Stimulated activated CD4-positive, alpha-beta T cell treated with anti-CD3 and anti-CD28 coated beads, TNF-alpha, amount 100 ng/mL, for 1 hour (primary cell): ENCODE measurements at places on chromosomes 1 and 21.

GRCh38 chr1:53395671-53396215 lies 63.5 kb upstream of the DMRTB1 start:
- no peak for DNase-seq

GRCh38 chr1:107877745-107878144 lies 87.2 kb downstream of the VAV3 start:
- no peak for DNase-seq

GRCh38 chr1:66399888-66400529 lies 133.9 kb upstream of the SGIP1 start:
- DNase-seq: no peak

DNA sequence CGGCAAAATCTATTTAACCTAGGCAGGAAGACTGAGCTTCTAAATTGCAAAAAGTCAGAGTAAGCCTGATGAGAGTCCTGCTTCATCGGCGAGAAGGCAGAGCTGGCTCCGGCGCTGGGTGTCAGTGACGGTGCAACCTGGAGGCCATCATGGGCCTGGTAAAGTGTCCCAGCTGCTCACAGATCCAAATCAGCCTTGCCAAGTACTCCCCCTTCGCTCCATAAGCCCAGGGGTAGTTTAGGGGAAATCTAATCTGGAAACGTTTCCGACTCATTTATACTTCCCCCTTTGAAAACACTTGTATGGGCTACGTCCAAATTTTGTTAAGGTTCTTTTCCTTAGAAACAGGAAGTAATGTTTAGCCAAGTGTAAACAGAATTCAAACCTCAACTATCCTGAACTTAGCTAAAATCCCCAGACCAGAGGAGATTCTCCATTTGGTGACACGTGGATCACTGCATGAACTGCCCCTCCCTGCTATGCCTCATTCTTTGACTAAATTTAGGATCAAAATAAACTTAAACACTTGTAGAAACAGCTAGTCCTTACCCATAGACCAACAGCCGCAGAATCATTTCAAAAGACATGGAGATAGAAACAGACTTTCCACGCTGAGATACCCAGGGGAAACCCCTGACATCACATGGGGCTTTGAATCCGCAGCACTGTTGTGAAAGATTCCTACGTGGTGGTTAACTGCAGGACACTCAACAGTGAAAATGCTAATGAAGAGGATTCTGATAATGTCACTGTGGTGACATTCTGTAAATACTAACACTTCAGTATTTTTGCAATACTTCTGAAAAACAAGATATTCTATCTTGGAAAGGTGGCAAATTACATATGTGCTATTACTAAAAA lies 172.7 kb downstream of the TGFBR3 start:
- no peak for DNase-seq

DNA sequence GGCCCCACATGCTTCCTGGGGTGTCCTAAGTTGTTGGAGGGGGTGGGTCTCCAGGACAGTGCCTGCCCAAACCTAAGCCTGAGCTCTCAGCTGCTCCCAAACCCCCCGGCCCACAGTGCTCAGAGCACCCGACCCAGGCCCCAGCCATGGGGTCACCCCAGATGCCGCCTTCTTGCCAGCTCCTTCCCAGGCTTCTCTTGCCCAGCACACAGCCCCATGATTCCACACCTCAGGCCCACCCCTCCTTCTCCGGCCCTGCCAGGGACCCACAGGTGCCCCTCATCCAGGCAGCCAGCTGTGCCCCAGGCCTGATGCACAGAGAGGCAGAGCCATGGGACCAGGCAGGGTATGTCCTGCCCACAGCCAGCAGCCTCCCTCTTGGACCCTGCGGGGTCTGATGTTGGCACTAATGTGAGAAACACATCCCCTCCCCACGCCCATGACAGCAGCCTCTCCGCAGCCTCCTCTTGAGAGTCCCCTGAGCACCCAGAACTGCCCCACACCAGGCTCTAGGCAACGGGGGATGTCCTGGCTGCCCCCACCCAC lies 4.9 kb downstream of the WNT9A start:
- DNase-seq: no peak

DNA sequence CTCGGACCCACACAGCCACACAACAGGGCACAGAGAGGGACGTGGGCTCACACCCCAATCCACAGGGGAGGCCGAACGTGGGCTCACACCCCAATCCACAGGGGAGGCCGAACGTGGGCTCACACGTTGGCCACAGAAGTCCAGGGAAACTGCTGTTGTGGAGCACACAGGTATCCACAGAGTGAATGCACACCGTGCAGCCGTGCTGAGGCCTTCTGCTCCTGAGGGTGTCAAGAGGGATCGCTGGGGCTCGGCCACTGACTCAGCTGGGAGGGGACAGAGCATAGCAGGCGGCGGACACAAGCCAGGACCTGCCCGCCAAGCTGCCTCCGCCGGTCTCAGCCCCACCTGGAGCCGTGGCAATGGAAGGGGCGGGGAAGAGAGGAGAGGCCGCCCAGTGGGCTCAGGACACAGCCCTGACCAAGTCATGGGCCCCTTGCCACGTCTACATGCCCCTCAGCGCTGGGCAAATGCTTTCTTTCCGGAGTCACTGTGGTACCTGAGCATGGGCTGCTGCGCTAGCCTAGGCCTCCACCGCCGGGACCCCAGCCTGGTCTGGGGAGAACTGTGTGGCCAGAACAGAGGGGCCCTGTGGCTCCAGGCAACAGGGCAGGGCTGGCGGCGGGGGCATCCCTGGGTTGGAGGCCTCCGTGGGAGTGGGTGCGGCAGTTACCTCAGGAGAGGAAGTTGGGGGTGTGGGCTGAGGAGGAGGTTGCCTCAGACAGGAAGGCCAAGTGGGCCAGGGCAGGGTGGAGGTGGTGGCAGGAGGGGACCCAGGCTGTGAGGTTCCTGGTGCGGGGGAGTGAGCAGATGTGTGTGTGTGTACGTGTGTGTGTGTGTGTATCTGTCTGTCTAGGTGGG lies 1.2 kb downstream of the SYTL1 start:
- DNase-seq: peak; percentile 45

GRCh38 chr1:64505232-64505943 lies 35.5 kb downstream of the CACHD1 start:
- DNase-seq: no peak

DNA sequence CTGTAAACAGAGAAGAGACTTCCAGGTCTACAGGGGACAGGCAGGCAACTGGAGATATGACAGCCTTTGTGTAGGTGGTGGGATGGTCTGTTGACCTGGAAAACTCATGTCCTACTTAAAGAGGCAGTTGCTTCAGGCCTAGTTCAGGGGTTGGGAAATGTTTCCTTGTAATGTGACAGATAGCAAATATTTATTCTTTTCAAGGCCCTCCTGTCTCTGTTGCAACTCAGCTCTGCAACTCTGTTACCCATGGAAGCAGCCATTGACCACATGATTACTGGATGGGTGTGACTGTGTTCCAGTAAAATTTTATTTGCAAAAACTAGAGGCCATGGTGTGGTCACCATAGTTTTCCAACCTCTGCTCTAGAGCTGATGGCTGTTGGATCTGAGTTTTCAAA lies 341.9 kb downstream of the PTBP2 start:
- no peak for DNase-seq

DNA sequence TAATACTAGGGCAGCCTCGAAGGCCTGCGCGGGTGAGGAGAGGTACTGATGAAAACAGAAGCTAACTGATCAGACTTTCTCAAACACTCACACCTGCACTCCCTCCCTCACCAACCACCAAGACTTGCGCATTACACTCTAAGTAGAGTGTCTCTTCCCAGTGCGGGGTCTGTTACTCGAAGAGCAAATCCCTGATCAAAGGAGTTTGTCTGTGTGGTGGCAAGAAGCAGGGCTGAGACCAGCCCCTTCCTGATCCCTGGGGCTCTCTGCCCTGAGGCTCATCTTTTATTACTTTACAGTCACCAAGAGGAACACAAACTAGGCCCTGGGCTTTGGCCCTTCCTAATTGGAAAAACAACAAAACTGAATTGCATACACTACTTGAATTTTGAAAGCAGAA lies 19.5 kb upstream of the TSNAX start:
- no peak for DNase-seq

DNA sequence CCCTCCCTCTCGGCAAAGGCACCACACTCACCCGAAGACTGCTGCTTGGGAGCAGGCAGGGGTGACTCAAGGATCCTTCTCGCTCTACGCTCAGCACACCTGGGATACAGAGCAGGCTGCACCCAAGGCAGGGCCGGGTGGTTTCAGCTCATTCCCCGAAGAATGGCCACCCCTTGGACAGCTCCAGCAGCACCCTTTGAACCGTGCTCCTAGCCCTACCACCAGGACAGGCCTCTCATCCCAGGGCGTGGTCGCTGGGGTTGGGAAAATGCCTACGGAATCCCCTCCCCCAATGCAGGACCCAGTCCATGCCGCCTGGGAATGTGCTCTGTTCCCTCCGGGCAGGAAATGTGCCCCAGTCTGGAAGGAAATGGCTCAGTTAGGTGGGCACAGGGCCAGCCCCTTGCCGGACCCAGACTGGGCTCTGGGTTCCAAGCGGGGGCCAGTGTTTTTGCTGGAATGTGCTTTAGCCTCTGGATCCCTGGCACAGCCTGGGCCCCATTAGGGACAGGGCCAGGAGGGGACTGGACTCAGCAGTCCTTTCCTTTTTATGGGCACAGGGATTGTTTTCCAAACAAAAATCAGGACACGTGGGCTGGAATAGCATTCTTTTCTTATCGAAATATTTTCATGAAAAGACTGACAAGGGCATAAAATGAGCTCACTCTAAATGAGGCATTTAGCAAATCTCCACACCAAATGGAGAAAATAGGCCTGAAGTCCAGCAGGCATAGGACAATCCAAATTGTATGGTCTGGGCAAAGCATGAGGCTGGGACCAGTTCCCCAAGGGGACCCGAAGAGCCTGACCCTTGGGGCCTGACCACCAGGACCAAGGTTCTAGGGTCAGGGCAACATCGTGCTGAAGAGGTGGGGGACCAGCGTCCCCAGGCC lies 7.3 kb downstream of the TMEM82 start:
- no peak for DNase-seq

- no peak for DNase-seq
Measured at GRCh38 chr1:29900712-29901111, 664.4 kb downstream of the PTPRU start.

DNA sequence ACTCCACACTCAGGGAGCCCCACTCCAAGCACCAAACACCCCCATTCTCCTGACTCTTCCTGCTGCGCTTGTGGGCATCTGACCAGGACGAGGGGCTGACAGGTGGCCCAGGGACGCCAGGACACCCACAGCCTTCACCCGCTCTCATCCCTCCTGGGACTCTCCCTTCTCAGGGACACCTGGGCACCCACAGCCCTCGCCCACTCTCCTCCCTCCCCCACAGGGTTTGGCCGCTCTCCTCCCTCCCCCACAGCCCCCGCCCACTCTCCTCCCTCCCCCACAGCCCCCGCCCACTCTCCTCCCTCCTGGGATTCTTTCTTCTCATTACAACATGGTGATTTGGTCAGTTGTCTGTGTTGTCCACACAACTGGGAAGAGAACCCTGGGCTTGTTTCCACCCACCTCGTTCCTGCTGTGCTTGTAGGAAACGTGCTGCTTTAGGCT lies 43.4 kb downstream of the PRDM15 start:
- no peak for DNase-seq

DNA sequence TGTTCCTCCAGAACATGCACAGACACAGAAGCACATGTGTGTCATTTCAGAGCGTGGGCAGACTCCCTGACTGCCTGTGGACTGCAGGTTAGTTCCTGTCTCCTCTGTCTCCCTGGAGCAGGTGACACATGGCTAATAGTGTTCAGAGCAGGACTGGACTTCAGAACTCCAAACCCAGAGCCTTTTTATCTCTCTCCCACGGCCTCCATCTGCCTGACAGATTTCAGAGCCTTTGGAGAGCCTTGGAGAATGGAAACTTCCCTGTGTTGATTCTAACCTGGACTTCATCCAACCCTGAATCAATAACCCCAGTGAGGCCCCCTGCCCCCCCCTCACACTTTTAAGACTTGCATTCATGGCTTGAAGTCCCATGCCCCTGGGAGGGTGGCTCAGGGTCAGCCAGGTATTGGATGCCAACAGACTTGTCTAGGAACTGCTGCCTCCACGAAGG lies 44.4 kb downstream of the C1orf198 start:
- no peak for DNase-seq
